ENCODE measurements at places on chromosomes 6 and 20.

DNA sequence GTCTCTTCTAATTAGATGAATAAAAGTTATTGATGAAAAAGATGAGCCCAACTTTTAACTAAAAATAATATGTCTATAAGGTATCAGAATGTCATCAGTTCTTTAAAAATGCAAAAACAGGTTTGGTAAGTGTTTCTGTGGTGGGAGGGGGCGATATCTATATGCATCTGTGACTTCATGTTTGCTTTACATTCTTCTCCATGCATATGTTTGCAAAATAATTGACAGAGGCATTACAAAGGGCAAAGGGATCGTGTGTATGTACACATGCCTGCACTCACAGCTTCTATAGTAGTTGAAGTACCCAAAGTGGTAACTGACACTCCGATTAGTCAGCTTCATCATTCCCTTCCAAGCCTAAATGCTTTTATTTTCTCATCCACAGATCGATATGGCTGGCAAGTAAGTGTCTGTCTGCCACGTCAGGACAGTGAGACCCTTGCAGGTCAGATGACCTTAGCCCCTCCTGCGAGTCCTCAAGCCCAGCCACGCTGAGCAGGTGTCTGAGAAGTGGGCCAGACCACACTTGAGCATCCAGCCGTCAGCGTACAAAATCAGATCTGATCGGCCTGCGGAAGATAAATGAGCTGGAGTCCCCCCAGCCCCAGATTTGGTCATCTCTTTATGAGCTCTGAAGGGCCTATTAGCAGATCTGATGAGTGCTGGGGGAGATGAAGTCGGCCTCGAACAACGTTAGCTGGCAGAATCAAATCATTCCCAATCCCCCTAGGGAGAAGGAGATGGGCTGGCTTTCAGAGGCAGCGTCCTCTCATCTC, 369.1 kb downstream of the MAFB start:
- no peak for DNase-seq

- no peak for DNase-seq
Observed at GRCh38 chr6:127923135-127923534, 22.3 kb upstream of the THEMIS start.

GRCh38 chr20:57601737-57602136, 18.5 kb downstream of the ZBP1 start:
- DNase-seq, result no peak

DNA sequence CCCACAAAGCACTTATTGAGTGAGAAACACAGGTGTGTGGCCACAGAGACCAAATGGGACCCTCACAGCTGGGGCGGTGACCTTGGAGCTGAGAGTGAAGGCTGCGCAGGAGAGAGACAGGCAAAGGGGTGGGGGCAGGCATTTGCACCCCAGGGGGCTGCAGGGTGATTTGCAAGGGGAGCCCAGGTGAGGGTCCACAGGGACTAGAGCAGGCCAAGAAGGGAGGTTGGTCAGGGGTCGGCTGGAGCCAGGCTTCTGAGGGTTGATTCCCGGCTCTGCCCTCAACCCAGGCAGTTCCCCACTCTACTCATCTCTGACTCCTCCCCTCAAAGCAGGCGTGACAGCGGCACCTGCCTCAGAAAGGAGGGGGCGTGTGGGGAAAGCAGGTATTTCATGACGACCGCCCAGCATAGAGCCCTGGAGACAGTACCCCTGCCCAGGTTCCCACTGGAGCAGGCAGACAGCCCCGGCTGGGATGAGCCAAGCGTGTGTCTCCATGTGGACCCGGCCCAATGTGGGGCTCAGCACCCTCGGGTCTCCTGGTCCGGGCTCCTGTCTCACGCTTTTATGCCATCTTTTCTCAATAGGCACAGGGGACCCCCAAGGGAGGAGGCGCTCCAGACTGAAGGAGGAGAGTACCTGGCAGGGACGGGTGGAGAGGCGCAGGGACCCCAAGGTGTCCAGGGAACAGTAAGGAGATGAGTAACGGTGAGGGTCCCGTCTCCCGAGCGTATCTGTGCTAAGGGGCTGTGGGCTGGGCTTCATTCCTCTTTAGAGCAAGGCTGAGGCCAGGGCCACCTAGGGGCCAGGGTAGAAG, 3.1 kb upstream of the MRGBP start:
- DNase-seq, result no peak

DNA sequence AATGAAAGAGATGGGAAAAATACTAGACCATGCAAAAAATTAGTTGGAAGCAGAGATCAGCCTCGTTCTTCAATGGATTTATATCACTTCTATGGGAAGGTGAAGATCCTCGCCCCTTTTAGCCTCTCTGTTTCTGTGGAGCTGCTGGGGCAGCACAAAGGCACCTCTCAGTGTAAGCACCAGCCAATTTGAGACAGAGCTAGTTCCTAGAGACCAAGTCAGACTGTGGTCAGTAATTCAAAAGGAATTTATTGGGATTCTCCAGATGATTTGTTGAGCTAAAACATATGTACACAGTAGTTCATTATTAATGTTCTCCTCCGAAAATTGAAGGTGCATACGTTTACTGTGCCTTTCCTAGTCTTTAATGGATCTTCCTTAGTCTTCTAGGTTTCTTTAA, 42.4 kb downstream of the SCGN start:
- no peak for DNase-seq

- no peak for DNase-seq
Observed at GRCh38 chr20:4673371-4674001, 48.2 kb upstream of the PRND start.

- DNase-seq, result no peak
Observed at GRCh38 chr6:53984581-53984980, 126.7 kb upstream of the MLIP start.

GRCh38 chr6:4341078-4341797, 205.9 kb upstream of the ECI2 start:
- DNase-seq, result no peak

DNA sequence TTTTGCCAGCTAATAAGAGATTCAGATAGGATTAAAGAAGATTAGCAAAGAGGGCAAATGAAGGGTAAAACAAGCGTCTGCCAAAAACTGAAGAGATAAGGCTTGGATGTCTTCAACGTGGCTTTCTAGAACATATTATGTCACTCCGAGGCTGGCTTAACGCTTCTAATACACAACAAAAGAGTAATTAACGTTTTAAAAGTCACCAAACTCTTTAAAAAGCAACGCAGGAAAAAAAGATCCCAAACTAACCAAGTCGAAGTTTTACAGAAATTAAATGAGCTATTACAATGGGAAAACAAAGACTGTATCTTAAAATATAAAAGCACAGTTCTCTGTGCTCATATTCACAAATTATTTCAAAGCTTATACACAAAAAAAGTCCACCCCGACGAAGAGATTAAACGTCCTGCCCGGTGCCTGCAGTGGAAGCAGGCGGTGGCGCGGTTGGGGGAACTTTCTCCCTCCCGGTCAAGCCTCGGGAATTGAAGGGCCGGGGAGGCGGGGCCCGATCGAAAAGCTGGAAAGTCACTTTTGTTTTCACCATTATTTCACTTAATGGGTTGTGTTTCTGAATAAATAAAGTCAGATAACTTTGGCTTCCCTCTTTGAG, 1.2 kb downstream of the MAK start:
- DNase-seq, result no peak

DNA sequence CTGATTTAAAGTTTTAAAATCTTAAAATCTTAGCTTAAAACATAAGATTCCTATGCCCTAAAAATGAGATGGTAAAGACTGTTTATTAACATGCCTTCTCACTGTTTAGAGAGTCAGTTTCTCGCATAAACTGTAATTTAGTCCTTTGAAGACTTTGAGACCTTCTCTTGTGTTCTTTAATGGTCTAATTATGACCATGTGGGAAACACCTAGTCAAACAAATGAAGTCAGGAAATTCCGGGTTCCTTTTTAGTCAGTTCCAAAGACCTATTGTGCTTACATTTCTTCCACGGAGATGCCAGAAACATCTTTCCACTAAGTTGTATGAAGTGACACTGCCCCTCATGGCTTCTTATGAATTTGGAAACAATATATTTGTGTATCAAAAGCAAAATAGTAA, 64.2 kb upstream of the KIF25 start:
- no peak for DNase-seq

GRCh38 chr20:63310265-63310991, 17.4 kb downstream of the COL20A1 start:
- no peak for DNase-seq

DNA sequence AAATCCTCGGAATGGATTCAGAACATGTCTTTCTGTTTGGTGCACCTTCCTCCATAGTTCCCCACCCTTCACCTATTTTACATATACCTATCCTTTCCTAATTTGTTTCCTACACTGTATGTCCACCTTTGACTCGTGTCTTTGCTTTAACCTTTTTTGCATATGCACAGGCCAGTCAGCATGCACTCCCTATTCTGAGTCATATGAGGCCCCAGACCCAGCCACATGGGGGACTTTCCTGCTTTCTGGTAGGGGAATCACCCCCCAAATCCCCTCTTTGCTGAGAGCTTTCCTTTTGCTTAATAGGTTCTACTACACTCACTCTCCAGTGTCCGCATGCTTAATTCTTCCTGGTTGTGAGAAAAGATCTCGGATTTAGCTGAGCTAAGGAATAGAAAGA, 393.8 kb upstream of the IMPG1 start:
- DNase-seq, result no peak

- DNase-seq, result no peak
Observed at GRCh38 chr6:3287976-3288707, 29.4 kb downstream of the PSMG4 start.

DNA sequence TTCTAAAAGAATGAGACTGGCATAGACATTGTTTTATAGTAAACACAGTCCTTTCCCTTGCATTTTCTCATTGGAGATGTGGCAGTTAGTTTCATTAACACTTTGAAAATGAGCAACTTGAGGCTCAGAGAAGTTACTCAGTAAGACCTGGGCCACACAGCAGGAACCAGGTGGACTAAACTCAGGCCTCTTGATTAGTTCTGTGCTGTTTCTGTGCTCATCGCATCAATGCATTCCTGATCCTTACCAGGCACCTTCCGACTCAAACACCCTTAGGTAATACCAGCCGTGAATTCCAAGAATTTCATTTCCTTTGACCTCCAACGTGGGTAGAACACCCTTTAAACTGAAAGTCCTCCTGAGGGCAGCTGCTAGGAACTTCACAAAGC, 362.8 kb downstream of the ESR1 start:
- no peak for DNase-seq

DNA sequence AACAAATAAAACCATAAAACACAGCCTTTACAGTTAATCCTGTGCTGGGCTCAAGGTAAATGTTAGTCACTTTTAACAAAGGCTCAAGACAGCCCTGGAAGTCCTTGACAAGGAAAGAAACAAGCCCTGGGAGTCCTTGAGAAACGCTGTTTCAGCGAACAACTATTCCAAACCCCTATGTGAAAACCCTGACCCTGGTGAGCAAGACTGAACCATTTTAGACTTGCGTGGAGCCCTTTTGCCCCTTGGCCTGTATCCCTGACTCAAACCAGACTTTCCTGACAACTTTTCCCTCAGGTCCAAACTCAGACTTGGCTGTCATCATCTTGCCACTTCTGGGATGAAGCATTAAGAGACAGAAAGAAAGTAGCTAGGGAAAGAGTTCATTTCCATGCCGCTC, 180.4 kb downstream of the AIG1 start:
- no peak for DNase-seq
